H1 (cell line): ENCODE measurements at places on chromosomes 16 and 17. TPM values are rescaled to one million over a fixed set of nuclear protein-coding genes. Genes with fewer than 3 reads are reported as not detected.

- DNase-seq = no peak
Measured at GRCh38 chr17:49498029-49498615, 3.0 kb downstream of the NGFR start.

- DNase-seq = no peak
Measured at GRCh38 chr16:13909872-13910303, 10.1 kb upstream of the ERCC4 start.

GRCh38 chr17:42287305-42287976, 857 bp upstream of the STAT5A start:
- DNase-seq = no peak

DNA sequence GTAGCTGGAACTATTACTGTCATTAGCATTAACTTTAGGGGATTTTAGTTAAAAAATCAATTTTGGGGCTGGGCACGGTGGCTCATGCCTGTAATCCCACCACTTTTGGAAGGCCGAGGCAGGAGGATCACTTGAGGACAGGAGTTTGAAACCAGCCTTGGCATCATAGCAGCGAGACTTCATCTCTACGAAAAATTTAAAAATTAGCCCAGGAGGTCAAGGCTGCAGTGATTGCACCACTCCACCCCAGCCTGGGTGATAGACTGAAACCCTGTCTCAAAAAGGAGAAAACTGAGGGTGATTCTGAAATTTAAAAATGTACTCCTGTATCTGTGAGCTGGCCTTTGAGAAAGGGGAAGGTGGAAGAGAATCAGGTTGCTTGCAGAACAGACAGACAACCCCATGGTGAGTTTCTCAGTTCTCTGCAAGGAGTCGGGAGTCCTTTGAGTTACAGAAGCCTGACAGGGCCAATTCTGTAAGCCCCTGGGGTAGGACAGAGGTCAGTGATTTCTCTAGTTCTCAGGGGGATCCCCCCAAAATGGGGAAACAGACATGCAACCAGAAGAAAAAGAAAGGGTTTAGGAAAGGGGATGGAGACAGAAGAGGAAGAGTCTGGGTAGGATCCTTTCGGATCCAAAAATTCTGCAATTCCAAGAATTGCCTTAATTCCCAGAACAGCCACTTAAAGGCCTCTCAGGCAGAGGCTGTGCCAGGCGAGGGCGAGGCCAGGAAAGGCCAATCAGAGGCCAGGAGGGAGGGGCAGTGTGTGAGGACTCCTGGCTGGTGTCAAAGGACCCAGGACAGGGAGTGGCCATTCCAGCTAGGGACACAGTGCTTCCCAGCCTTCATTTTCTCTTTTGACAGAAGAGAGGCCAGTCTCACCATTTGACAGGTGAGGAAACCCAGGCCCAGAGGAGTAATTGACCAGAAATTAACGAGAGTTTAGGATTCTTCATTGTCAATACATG, 6.7 kb downstream of the NUPR1 start:
- peak; percentile 69 for DNase-seq

GRCh38 chr16:84520725-84521496, 16.5 kb upstream of the MEAK7 start:
- no peak for DNase-seq

Gene ABCA10
- not detected in 2 replicates for total RNA-seq

Gene NPIPB5
- 128 and 141 TPM in 2 replicates for total RNA-seq

Gene KRT12
- total RNA-seq = not detected in 2 replicates

Gene SMIM36
- total RNA-seq = not detected in 2 replicates
